ENCODE measurements at places on chromosomes 4 and X.

DNA sequence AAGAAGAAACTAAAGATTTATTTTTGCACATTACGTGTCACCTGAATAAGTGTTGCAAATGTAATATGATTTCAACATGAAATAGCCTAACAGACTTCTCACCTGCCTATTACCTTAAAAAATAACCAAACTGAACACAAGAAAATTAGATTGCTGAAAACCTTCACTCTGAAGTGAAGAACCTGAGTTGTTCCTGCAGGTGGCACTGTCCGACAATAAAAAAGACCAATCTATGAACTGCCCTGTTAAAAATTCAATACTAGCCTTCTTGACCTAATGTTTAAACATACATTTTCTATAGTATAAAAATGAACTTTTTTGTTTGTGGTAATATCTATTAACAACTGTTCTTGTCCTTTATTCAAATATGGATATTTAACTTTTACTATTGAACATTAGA lies 69.2 kb upstream of the PNPLA4 start:
- peak; percentile 61 for DNase-seq

DNA sequence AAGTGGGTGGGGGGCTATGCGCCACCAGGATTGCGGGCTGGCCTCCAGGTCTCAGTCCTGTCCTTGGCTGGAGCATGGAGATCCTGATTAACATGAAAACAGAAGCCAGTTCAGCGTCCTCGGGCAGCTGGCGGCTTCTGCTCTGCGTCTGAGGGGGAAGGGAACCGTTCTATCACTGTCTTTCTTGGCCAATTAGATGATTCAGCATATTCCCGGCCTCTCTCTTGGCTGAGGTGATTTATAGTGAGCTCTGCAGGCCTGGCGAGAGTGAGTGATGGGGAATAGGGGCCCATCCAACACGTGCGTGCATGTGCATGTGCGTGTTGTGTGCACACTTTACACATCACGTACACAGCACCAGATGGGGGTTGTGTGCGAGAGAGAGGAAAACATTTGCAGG lies 145.8 kb upstream of the ATP6AP2 start:
- DNase-seq, result peak; percentile 82

DNA sequence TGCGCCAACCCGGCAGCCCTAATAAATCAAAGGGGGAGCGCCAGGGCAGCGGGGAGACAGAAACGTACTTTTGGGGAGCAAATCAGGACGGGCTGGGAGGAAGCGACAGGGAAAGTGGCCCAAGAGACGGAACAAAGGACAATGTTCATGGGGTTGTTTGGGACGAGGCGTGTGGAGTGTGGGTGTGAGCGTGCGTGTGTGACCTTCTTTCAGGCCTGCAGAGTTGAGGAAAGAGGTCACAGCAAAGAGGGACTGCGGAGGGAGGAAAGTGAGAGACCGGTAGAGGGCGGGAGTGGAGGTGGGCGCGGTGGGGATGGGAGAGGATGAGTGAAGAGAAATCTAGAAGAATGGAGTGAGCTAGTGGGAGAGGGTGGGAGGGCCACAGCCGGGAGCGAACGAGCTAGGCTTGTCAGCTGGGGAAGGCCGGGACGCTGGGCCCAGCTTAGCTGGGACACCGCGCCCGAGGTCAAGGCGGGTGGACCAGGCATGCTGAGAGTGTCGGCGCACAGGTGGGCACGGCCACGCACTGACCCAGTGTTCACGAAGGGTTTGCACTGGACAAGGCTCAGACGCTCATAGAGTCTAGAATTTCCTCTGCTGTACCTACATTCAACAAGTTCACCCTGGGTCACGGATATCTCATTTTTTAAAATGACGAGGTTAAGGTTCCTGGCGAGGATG lies 14.7 kb upstream of the PITX2 start:
- DNase-seq, result peak; percentile 79

DNA sequence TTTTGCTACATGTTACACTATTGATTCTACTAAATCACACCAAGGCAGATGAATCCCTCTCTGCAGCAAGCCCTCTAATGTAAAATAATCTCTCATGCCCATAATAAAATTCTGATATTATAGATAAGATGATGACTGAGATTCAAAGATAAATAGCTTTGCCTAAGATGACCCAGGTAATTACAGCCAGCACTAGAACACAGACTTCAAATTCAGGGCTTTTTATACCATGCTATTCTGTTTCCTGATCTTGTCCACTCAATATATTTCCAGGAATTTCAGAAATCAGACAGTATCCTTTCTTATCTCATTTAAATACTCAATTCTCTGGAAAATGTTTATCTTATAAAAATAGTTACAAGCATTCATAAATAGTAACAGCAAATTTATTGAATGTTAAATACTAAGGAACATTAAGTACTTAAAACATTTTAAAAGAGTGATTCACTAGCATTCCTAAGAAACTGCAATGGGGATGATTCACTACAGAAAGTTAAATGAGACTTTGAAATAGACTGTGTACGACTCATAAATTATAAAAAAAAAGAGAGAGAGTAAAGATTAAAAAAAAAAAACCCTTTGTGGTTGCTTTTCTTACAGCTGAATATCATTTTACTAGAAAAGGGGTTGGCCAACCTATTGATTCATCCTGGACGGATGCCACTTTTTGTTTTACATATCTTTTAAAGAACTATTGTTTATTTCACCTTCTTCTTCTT lies 45.8 kb upstream of the IL21 start:
- no peak for DNase-seq

- DNase-seq, result no peak
Measured at GRCh38 chr4:137425281-137425680, 107.0 kb downstream of the PCDH18 start.

Data from tongue (tissue), 3 donors.